NCI-H226 (cell line): ENCODE measurements at places on chromosomes 7 and 10.

DNA sequence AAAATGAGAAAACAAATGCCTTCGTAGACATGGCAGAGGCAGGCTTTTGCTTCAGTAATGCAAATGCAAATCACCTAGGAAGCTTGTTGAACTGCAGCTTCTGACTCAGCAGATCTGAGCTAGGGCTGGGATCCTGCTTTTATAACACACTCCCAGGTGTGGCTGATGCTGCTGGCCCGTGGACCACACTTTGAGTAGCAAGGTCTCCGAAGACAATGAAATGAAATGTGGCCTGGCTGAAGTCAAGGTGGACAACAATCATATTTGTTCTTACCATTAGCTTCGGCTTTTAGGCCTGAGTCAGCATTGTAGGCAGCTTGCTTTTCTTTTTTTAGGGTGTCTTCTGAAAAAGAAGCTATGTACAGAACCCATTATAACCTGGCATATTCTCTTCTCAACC lies 26.3 kb downstream of the COL17A1 start:
- no peak for DNase-seq

DNA sequence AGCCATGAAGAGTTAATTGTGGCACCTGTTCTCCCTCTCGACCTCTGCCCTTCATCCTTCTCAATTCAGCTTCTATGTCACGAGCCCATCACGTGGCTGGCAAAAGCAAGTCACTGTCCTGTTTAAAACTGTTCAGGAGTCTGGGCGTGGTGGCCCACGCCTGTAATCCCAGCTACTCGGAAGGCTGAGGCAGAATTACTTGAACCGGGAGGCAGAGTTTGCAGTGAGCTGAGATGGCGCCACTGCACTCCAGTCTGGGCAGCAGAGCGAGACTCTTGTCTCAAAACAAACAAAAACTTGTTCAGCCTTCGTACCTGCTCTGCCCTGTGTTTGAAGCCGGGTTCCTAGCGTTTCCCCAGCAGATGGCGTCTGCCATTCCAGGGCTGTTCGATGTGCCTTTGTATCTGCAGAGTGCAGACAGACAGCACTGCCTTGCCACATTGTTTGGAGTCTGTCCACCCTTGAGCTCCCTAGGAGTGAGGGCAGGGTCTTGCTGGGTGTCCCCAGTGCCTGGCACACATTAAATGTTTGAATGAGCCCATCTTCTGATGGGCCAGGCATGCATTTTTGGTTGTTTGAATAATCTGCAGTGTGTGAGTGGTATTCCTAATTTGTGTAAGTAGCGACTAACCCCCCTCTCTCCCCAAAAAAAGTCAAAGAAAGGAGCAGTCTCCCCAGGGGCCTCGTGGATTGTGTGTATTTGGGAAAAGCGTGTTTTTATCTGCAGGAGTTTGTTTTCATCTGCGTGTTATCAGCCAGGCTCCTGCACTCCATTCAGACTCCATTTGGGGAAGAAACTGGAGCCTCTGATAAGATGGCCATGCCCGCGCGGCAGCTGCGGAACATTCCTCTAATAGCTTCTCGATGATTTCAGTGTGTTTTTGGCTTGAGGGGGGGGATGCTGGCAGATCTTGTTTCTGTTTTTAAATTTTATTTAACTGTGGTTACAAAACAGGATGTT lies 61.2 kb downstream of the DNAJB6 start:
- DNase-seq: peak; percentile 77

- DNase-seq: peak; percentile 11
These were observed 398.8 kb downstream of the TFEC start for GRCh38 chr7:115631782-115632181.

DNA sequence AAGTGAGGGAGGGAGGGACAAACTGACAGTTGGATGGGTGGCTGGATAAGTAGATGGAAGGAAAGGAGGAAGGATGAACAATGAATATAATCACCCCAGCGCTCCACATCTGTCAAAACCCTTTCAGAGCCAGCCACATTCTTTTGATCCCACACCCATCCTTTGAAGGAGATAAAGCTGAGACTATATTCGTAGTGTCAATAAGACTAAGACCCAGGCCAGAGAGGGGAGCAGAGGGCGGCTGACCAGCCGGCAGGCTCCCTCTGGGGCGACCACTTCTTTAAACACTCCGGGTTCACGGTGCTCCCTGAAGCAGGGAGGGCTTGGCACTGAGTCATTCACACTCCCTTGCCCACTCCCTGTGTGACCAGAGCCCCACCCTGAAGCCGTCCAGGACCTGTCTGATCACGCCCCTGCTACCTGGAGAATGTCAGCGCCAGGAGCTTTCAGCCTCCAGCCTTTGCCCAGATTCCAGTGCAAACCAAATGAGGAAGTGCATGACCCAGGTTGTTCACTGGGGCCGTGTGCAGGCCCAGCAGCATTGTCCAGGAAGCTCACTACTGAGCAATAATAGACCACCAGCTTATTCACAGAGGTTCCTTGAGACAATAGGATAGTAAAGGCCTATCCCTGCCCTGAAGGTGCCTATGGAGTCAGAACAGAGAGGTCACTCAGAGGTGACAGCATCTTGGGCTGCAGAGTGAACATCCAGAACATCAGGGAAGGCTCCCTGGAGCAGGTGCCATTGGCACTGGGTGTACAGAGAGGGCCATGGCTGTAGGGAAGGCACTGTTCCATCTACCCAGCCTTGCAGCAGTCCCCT lies 34.4 kb downstream of the UNC5B start:
- DNase-seq: peak; percentile 69
